MCF 10A (cell line): ENCODE measurements at places on chromosomes 11 and 22.

DNA sequence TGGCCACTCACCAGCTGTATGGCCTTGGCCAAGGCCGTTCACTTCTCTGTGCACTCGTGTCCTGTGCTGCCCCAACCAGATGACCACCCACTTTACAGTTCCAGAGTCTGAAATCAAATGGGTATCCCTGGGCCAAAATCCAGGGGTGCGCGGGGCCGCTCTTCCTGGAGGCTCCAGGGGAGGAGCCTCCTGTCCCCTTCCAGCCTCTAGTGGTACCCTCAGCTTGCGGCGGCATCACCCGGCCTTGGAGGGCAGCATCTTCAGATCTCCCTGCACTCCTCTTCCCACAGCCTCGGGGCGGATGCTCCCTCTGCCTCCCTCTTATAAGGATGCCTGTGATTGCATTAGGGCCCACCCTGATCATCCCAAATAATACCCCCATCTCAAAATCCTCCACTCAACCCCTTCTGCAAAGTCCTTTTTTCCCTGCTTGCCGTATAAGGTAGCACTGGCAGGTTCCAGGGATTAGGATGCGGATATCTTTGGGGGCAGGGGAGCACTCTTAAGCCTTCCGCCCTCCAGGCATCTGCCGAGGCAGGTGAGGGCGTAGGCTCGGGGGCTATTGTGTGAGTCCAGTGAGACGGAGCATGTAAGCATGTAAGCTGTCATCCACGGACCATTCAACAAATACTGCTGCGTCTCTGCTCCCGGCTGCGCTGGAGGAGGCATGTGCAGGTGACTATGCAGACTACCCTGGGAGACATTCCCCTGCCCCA, 24.4 kb upstream of the SHISAL1 start:
- DNase-seq = no peak

GRCh38 chr22:25540166-25540907, 24.1 kb upstream of the GRK3 start:
- DNase-seq = no peak

- no peak for DNase-seq
Observed at GRCh38 chr22:50503475-50504145, 3.9 kb downstream of the LMF2 start.

DNA sequence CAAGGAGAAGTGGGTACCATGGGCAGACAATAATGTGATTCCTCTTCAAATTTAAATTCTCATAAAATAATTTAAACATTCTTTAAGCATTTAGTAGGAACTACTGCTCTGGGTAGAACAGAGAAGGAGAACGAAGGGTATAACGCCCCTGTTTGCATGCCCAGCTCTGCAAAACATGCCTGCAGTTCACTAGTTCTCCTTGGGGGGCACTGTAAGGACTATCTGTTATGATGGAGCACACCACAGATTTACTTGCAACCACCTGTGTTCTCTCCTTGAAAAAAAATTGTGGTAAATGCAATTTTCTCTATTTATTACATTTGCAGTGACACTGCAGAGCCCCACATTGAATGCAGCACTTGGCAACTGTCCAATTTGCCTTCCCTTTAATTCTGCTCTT, 100.3 kb downstream of the GUCY1A2 start:
- DNase-seq = no peak

GRCh38 chr11:118353084-118353710, 6.2 kb upstream of the UBE4A start:
- DNase-seq = peak; percentile 43

DNA sequence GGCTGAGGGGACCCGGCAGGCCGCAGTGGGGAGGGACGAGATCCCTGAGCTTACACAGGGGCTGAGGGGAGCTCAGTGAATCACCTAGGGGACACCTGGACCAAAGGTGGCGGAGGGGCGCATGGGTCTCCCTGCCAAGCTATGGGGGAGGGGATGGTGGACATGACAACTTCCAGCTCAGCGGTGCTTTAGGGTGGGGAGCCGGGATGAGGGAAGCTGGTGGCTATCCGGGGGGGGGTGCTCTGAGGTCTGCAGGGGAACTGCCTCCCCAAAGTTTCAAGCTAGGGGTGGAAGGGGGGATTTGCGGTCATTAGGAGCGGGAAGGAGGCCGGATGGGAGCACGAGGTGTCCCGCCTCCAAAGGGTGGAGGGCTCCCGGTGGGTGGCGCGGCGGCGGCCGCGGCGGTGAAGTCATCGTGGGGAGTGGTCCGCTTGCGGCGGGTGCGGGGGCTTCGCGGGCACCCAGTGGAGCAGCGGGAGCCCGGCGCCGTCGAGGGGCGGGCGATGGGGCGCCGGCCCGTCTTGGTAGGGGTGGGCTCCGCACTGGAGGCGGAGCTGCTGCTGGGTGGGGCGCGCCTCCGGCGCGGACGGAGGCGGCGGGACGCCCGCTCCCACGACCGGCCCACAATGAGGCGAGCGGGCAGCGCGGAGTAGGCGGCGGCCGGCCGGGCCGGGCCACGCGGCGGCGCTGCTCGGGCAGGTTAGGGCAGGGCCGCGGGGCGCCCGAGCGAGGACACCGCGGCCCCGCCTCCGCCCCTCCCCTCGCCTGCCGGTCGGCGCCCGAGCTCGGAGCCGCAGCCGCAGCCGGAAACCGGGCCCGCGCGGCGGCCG, at the start of gene MICALL1:
TSS of gene MICALL1 (plus strand) at position 764 of the 830 bp plus-strand sequence. CDS start 126 bp downstream, outside the sequence.
- DNase-seq = peak; percentile 77
